ENCODE measurements at places on chromosomes 4 and X.

DNA sequence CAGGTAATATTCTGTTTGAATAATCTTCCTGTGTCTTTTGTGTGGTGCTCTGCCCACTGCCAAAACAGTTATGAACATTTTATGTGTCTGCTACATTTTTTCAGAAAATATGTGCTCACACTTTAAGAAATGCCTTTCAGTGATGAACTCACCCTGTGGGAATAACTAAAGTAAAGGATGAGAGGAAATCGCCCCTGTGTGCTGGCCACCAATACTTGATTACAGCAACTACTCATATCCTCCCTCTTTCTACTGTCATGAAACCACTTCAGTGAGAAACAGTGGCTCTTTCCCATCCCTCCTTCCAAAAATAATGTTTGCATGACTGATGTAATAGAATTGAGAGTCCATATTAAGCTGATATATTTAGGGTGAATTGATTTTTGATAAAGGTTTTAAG is 900.9 kb downstream of the RAB28 start:
- no peaks in the 10 kb centered on the region for H3K27me3 ChIP-seq
- DNase-seq = no peak
- H3K4me1 ChIP-seq = no peaks in the 10 kb centered on the region
- H3K27ac ChIP-seq = no peak overlapping the region

DNA sequence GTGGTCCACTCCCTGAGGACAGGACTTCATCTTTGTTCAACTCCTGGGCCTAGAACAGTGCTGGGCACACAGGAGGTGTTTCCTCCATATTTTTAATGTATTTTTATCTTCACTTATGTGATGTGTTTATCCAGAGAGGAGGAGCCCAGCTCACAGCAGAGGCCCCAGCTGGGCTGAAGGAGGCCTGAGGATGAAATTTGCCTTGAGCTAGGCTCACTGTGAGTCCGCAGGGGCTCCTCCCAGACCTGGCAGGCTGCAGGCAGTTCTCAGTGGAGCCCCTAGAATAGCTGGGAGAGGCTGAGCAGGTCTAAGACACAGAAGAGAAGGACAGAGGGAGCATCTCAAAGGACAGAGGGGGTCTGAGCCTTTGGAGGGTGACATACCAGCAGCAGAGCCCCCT is 26.8 kb downstream of the C4orf50 start:
- H3K36me3 ChIP-seq = no peaks in the 10 kb centered on the region
- H3K4me3 ChIP-seq = no peak overlapping the region
- H3K27me3 ChIP-seq = no peaks in the 10 kb centered on the region
- DNase-seq = peak; percentile 40
- no peak overlapping the region for H3K27ac ChIP-seq
- no peaks in the 10 kb centered on the region for H3K4me1 ChIP-seq

DNA sequence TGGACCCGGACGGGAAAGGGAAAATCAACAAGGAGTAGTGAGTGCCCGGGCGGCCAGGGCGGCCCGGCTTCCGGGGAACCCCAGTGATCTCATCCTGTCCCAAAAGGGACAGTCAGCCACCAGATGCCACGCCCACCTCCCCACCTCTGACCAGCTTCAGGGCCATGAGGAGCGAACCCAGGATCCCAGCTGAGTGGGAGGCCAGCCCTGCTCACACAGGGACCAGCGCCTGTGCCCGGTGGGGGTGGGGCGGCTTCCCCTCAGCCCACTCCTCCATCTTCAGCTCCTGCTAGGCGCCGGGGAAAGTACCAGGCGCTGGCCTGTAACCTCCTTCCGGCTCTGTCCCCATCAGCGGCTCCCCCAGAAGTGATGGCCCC is 6.2 kb downstream of the MYL5 start:
- no peak overlapping the region for H3K27ac ChIP-seq
- no peak for DNase-seq
- no peaks in the 10 kb centered on the region for H3K36me3 ChIP-seq

GRCh38 chr4:98467627-98468072 is 190.8 kb downstream of the TSPAN5 start:
- H3K4me1 ChIP-seq = no peaks in the 10 kb centered on the region
- DNase-seq = peak; percentile 84
- no peaks in the 10 kb centered on the region for H3K36me3 ChIP-seq
- H3K4me3 ChIP-seq = peak overlapping the region; percentile 61
- no peak overlapping the region for H3K27ac ChIP-seq

GRCh38 chr4:163217505-163217904 is 50.8 kb upstream of the NAF1 start:
- H3K27me3 ChIP-seq = no peaks in the 10 kb centered on the region
- no peak overlapping the region for H3K27ac ChIP-seq
- H3K36me3 ChIP-seq = no peaks in the 10 kb centered on the region

DNA sequence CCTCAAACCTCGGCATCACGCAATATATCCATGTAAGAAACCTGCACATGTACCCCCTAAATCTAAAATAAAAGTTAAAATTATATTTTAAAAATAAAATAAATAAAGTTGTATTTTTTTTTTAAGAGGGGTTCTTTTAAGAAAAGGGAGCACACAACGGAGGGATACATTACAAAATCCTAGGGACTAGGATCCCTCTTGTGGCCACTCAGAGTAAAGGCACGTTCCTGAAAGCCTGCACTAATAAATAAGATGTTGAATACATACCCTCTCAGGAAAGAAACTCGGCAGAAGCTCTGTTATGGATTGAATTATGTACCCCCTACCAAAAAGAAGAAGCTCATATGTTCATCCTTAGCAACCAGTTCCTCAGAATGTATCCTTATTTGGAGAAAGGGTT is 50.9 kb upstream of the PRDX4 start:
- no peak overlapping the region for H3K4me3 ChIP-seq
- no peaks in the 10 kb centered on the region for H3K36me3 ChIP-seq
- DNase-seq = no peak
- H3K4me1 ChIP-seq = no peaks in the 10 kb centered on the region
- H3K27ac ChIP-seq = no peak overlapping the region

DNA sequence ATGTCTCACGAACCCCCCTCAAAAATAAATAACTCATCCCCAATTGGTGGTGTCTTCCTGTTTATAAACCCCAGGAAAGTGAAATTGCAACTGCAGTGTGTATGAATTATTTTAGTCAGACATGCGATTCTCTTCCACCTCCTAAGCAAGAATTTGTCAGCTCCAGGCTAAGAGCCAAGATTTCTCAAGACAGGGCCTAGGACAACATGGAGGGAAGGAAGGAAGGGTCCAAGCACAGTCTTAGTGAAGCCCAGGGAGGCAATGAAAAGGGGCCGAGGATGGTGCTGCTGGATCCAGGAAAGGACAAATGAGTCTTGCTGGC is 20.0 kb downstream of the SH3KBP1 start:
- no peaks in the 10 kb centered on the region for H3K27me3 ChIP-seq
- no peak overlapping the region for H3K27ac ChIP-seq

- H3K36me3 ChIP-seq = no peaks in the 10 kb centered on the region
- H3K4me3 ChIP-seq = no peak overlapping the region
- H3K27ac ChIP-seq = no peak overlapping the region
- no peak for DNase-seq
Observed at GRCh38 chrX:110915111-110915510, 119.5 kb upstream of the CHRDL1 start.
